Activated CD4-positive, alpha-beta T cell treated with anti-CD3 and anti-CD28 coated beads, Interleukin-2, amount 50 U/mL, for 16 hours (primary cell): ENCODE measurements at places on chromosomes 6 and 20.

GRCh38 chr6:149236589-149236988 is 80.9 kb upstream of the TAB2 start:
- DNase-seq, result no peak

GRCh38 chr6:116542426-116542825 is 3.1 kb downstream of the TRAPPC3L start:
- no peak for DNase-seq

DNA sequence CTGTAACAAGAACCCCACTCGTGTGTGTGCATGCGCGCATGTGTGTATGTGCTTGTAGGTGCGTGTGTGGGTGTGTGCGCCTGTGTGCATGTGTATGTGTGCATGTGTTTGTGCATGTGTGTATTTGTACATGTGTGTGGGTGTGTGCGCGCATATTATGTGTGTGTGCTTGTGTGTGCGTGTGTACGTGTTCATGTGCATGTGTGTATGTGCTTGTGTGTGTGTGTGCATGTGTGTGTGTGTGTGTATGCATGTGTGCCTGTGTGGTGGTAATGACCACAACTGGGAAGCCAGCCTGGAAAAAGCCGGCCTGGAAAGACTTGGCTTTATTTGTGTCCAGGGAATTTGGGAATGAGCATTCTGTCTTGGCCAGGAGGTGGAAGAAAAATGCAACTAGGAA is 157.5 kb downstream of the PAX1 start:
- no peak for DNase-seq

DNA sequence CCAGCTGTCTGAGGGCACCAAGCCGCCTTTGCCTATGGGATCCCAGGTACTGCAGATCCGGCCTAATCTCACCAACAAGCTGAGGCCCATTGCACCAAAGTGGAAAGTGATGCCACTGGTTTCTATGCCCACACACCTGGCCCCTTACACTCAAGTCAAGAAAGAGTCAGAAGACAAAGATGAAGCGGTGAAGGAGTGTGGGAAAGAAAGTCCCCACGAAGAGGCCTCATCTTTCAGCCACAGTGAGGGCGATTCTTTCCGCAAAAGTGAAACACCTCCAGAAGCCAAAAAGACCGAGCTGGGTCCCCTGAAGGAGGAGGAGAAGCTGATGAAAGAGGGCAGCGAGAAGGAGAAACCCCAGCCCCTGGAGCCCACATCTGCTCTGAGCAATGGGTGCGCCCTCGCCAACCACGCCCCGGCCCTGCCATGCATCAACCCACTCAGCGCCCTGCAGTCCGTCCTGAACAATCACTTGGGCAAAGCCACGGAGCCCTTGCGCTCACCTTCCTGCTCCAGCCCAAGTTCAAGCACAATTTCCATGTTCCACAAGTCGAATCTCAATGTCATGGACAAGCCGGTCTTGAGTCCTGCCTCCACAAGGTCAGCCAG is 283.0 kb downstream of the TSHZ2 start:
- peak; percentile 6 for DNase-seq

DNA sequence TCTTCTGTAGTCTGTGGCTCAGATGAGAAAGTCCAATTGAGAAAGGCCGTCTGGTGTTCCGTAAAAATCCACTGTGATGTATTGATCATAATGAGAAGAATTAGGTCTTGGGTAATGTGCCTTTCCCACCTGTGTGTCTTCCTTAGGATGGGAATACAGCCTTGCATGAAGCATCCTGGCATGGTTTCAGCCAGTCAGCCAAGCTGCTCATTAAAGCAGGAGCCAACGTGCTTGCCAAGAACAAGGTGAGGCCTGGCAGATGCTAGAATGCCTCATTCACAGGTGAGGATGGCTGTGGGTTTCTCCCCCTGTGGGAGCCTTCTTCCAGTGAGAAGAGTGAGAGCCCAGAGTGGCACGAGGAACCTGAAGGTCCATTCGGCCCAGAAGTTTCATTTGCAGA is 32.7 kb downstream of the LYRM2 start:
- DNase-seq, result no peak

DNA sequence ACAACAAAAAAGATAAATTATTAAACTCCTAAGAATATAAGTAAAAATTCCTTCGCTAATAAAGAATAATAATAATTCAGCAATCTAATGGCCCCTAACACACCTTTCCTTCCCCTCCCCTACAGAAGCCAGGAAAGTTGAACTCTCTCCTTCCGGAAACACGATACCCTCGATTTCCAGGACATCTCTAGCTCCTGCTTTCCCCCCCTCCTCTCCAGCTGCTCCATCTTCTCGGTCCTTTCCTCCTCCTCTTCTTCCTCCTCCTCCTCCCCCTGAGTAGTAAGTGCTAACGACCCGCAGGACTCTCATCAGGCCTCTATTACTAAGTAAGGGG is 603 bp downstream of the TASP1 start:
- peak; percentile 0 for DNase-seq

DNA sequence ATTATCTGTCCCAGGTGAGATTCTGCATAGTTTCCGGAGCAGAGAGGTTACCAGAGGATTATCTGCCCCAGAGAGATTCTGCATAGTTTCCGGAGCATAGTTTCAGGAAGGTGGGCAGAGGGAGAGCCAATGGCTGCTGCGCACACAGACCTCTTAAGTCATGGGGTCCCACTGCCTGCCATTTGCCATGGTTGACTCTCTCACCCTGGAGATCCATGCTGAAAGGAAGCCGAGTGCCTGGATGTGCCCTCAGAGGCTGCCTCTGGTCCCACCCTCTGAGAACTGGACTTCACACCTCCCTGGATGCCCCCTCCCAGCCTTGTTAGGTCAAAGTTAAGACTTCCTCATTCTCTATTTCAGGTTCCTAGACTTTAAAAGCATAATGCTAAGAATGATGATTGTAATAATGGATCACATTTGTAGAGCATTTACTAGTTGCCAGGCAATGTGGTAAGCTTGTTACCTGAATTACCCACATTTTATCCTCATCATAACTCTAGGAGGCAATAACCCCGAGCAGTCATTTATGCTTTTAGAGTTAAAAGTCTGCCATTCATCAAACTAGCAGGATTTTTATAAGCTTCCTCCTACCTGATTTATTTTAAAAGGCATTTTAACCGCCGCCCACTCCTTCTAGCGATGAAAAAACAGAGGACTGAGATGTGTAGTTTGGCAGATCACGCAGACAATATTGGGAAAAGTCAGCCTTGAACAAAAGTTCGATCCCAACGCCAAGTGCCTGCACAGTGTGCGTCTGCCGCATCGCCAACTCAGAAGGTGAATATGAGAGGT is 11.9 kb downstream of the SERPINB9 start:
- no peak for DNase-seq

DNA sequence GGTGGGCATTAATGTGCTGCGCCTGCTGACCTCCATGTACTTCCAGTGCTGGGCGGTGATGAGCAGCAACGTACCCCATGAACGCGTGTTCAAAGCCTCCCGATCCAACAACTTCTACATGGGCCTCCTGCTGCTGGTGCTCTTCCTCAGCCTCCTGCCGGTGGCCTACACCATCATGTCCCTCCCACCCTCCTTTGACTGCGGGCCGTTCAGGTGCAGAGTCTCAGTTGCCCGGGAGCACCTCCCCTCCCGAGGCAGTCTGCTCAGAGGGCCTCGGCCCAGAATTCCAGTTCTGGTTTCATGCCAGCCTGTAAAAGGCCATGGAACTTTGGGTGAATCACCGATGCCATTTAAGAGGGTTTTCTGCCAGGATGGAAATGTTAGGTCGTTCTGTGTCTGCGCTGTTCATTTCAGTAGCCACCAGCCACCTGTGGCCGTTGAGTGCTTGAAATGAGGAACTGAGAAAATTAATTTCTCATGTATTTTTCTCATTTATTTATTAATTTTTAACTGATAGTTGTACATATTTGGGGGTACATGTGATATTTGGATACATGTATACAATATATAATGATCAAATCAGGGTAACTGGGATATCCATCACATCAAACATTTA is 35.2 kb upstream of the NOP56 start:
- DNase-seq, result no peak

DNA sequence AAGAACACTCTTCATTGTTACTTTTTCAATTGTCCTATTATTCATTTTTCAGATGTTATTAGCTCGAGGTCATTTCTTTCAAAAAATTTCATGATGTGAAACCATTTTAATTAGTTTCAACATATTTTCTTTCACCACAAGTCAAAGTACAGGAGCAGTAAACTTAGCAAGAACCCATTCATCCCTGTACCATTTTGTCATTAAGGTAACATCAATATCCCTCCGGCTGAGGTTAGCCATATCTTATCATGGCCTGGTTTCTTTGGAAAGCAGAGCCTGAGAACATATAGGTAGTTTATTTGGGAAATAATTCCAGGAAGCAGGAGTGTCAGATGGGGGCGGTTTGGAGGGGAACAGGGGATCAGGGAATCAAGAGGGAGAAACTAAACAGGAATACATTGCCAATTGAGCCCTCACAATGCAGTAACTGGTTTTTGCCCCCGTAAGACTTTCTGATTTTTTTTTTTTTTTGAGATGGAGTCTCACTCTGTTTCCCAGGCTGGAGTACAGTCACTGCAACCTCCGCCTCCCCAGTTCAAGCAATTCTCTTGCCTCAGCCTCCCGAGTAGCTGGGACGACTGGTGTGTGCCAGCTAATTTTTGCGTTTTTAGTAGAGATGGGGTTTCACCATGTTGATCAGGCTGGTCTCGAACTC is 83.7 kb downstream of the MKKS start:
- DNase-seq, result no peak

- DNase-seq, result peak; percentile 89
Observed at GRCh38 chr6:142850679-142851423, 94.1 kb downstream of the HIVEP2 start.

DNA sequence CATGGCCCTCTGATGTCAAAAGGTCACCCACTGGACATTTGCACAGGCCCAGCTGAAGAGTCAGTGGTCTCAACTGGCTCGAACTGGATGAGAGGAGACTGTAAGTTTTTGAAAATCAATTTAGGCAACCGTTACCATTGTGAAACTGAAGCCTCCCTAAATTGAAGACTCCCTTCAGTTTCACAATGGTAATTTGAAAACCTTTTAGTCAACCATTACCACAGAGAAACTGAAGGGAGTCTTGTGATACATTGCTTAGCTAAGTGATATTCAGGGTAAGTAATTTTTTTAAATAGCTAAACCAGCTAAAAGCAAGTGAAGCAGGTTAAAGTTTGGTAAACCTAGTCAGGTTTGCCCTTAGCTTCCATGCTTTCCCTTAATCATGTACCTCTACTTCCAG is 197.3 kb upstream of the NT5E start:
- no peak for DNase-seq

DNA sequence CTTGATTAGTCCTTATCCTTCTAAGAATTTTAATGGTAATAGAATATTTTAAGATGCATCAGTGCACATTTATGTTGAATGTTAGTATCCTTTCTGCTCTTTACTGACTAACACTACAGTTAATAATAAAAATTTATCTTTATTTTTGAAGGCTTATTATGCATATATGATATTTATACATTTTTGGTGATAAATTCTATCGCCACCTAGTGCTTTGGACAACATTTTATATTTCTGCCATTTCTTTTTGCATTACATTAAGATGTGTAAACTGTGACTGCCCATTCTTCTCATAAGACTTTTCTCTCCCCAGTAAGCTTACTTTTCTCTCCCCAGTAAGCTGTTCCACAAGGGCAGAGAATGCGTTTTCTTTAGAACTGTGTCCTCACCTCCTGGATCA is 252.3 kb downstream of the GRIK2 start:
- no peak for DNase-seq
